ENCODE measurements at places on chromosomes 4 and X.

GRCh38 chr4:152224721-152225420 lies 311.0 kb downstream of the FBXW7 start:
- no peak for DNase-seq

DNA sequence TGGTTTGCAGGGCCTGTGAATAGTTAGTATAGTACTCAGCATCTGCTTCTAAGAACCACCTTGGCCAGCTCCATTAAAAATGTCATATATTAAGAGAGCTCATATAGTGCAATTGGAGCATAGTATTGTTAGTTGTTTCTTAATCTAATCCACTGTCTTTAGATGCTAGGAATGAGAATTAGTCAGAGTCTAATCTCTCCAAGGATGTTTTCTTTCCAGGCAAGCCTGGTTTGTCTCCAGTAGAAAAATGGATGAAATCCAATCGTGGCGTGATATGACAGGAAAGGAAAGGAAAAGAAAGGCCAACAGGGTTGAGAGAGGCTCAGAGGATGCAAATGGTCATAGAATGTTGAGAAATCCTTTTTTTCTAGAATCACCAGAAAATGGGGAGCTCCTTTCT lies 15.0 kb upstream of the TMEM164 start:
- DNase-seq = no peak

- DNase-seq = no peak
These were observed 176.2 kb upstream of the LNX1 start for GRCh38 chr4:53767482-53767881.

- no peak for DNase-seq
These were observed 1672.3 kb downstream of the ARAP2 start for GRCh38 chr4:34572026-34572425.

DNA sequence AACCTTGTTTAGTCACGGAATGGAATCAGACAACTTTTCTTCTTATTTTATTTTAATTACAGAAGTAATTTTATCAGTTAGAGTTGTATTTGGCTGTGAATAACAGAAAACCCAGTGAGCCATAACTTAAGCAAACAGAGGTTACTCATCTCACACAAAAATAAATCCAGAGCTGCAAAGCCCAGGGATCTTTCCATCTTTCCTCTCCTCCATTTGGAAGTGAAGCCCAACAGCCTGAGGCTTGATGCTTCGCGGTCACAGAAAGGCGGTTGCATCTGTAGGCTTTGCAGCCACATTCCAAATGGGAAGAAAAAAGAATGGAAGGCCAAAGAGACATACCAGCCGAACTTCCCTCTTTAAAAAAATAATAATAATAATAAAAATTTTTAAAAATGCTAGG lies 22.6 kb downstream of the CHRNA9 start:
- no peak for DNase-seq

- no peak for DNase-seq
These were observed 17.2 kb upstream of the FGFR3 start for GRCh38 chr4:1775731-1776500.

Measured in NCI-H510A treated with DMSO at 0.1 percent for 48 hours (cell line).